ENCODE measurements at places on chromosomes 4 and X. TPM values are rescaled to one million over a fixed set of nuclear protein-coding genes. Genes with fewer than 3 reads are reported as not detected.

The PSAPL1 gene
- total RNA-seq = 0.15 TPM

The SYAP1 gene
- 51.9 TPM for total RNA-seq

The MAGIX gene
- 12.5 TPM for total RNA-seq

The PDE5A gene
- total RNA-seq = 8.1 TPM

The KLHL4 gene
- 1.0 TPM for total RNA-seq

The MAMLD1 gene
- 2.8 TPM for total RNA-seq

The TMEM35A gene
- total RNA-seq = not detected

The SMIM20 gene
- 27.0 TPM for total RNA-seq

The MAP9 gene
- 10.6 TPM for total RNA-seq

The FAAH2 gene
- total RNA-seq = 1.6 TPM

- DNase-seq = peak; percentile 80
- 0 out of 2 replicates have a peak overlapping the region, but pooled peaks have one; percentile 16 for H3K4me3 ChIP-seq
- H3K27me3 ChIP-seq = no peaks in the 10 kb centered on the region
- peak overlapping the region; percentile 92 for H3K27ac ChIP-seq
- peaks cover 12% of the 10 kb centered on the region for H3K4me1 ChIP-seq
Observed at GRCh38 chrX:118207831-118208453, 91.3 kb upstream of the KLHL13 start.

DNA sequence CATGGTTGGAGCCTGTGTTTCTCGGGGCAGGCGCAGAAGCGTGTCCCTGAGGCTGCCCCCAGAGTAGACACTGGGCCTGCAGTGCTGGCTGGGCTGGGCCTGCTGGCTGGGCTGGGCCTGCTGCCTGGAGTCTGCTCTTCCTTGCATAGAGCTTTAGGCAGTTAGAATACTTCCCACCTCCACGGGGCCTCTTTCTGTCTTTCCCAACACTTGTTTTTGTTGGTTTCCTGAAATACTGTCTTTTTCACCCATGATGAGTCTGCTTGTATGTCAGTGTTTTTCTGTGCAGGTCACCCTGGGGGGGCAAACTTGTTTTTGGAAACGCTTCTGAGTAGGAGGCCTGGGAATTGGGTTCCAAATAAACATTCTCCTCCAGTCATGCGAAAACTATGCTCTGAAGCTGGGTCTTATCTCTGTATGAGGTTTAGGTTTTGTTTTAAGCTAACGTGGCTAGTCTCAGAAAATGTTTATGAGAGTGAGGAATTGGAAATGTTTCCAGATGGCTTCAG lies 32.2 kb downstream of the TRMT44 start:
- no peak overlapping the region for H3K4me3 ChIP-seq
- no peaks in the 10 kb centered on the region for H3K4me1 ChIP-seq
- no peaks in the 10 kb centered on the region for H3K27me3 ChIP-seq
- no peak overlapping the region for H3K27ac ChIP-seq

GRCh38 chr4:8547912-8548730 lies 32.1 kb upstream of the GPR78 start:
- peak; percentile 77 for DNase-seq
- peak overlapping the region; percentile 98 for H3K27ac ChIP-seq
- H3K4me1 ChIP-seq = peaks cover 33% of the 10 kb centered on the region
- no peak overlapping the region for H3K4me3 ChIP-seq
- no peaks in the 10 kb centered on the region for H3K27me3 ChIP-seq
- H3K36me3 ChIP-seq = no peaks in the 10 kb centered on the region

DNA sequence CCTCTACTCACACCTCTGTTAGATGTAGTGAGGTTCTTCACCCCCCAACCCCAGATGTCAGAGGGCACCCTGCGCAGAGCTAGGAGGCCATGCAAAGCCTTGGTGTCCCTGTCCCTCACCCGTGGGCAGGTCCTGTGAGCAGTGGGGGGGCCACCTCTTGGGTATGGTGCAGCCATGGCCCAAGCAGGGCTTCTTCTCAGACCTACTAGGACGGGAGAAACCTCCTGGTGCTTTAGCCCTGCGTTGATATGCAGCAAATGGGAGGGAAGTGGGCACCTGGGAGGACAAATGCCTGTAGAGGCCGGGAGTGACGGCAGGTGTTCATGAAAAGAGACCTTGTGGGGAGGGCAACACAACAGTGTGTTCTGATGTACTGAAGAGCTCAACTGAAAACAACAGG lies 38.5 kb upstream of the MSANTD1 start:
- peaks cover 8% of the 10 kb centered on the region for H3K36me3 ChIP-seq
- H3K27ac ChIP-seq = no peak overlapping the region
- H3K4me1 ChIP-seq = no peaks in the 10 kb centered on the region
- H3K4me3 ChIP-seq = no peak overlapping the region

DNA sequence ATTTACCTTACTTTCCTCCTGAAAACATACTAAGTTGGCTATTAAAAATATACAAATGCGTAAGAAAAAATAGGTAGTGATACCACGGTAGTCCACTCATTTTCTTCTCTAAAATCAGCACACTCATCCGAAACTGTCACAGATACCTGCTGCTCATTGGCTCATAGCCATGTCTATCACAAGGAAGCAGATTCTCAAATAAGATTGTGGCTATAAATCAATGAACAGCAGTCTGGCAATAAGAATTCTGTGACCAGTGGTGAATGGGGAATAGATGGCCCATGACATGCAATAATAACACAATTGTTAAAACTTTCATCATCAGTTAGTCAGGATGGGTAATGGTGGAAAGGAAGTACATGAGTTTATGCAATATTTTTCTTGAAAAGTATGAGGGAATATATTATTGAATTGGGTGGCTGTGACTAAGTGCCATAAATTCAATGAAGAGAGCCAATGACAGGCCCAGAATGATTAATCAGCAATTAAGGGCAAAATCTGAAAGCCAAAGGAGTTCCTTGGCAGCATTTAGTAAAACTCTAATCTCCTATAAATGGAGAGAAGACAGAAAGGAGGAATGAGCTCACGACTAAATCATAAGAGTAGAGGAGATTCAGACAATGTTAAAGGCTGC lies 202.3 kb upstream of the NEIL3 start:
- H3K27me3 ChIP-seq = no peaks in the 10 kb centered on the region
- no peak overlapping the region for H3K27ac ChIP-seq
- H3K4me3 ChIP-seq = no peak overlapping the region
- H3K4me1 ChIP-seq = no peaks in the 10 kb centered on the region
- no peaks in the 10 kb centered on the region for H3K36me3 ChIP-seq

- H3K4me1 ChIP-seq = peaks cover 7% of the 10 kb centered on the region
- no peak overlapping the region for H3K27ac ChIP-seq
- no peaks in the 10 kb centered on the region for H3K36me3 ChIP-seq
Observed at GRCh38 chr4:65954416-65954815, 284.1 kb upstream of the EPHA5 start.

GRCh38 chrX:135531813-135532212 lies 11.4 kb downstream of the INTS6L start:
- H3K4me3 ChIP-seq = no peak overlapping the region
- H3K27ac ChIP-seq = no peak overlapping the region
- DNase-seq = peak; percentile 5
- no peaks in the 10 kb centered on the region for H3K27me3 ChIP-seq
- no peaks in the 10 kb centered on the region for H3K36me3 ChIP-seq

GRCh38 chr4:99414401-99414800 lies 20.7 kb downstream of the ADH7 start:
- DNase-seq = peak; percentile 78
- no peak overlapping the region for H3K4me3 ChIP-seq
- peak overlapping the region; percentile 39 for H3K27ac ChIP-seq
- no peaks in the 10 kb centered on the region for H3K36me3 ChIP-seq
- no peaks in the 10 kb centered on the region for H3K27me3 ChIP-seq

DNA sequence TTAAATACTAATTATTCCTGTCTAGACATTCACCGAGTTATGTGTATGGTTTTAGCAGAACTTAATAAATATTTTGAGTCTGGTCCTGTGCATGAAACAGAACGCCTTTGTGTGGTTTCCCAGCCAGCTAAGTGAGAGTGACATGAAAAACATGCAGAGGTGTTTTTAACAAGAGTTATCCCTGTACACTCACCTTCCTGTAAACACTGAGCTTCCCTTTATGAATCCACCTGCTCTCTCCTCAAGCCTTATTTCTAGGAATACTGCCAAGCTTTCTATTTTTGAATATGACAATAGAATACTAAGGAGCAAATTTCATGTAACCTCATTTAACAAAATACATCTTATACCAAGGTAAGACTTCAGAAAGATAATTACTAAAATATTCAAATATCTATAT lies 270.3 kb upstream of the CTSO start:
- no peak overlapping the region for H3K4me3 ChIP-seq
- DNase-seq = peak; percentile 56
- no peaks in the 10 kb centered on the region for H3K36me3 ChIP-seq

DNA sequence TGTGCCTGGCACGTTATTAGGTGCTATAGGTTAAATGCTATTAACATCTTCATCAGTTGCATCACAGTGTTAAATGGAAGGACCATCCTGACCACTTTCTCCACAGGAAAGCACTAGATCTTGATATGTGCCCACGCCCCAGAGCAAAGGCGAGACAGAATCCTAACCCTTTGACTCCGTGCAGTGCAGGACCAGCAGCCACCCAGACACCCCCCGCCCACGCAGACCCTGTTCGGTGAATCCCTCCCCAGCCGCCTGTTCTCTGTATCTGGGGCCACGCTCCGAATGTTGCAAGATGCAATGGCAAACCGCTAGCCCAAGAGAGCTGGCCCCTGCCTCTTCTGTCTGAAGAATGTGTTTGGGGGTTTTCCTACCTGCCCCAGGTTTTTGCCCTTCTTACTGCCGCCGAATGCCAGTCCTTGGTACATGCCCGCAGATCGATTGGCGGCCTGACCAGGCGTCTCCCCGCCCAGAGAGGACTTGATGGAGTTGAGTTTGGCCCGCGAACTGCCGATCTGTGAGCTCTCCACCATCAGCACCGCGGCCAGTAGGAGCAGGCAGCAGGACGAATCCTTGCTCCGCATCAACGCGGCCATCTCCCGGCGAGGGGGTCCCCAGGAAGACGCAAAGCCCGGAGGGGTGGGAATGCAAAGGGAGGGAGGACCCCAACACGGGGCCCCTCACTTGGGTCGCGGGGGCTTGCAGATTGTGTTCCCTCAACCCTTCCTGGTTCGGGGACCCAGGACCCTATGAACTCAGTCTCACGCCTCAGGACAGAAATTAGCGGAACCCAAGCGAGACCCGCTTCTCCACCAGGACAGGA lies 906 bp downstream of the DKK2 start:
- H3K27me3 ChIP-seq = peaks cover 60% of the 10 kb centered on the region
- H3K4me3 ChIP-seq = no peak overlapping the region
- H3K27ac ChIP-seq = no peak overlapping the region
- no peaks in the 10 kb centered on the region for H3K36me3 ChIP-seq
- H3K4me1 ChIP-seq = no peaks in the 10 kb centered on the region

DNA sequence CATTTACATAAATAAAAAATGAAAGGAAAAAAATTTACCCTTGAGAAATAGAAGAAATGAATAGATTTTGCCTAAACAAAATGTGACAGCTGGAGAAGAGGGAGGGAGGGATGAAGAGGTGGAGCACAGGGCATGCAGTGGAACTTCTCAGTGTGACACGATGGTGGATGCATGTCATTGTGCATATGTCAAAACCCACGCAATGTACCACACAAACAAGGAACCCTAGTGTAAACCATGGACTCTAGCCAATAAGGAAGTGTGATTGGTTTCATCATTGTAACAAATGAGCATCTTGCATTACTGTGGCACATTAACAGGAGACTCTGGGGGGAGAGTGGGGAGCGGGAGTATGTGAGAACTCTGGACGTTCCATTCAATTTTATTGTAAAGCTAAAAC lies 58.6 kb downstream of the GATB start:
- DNase-seq = no peak
- no peaks in the 10 kb centered on the region for H3K4me1 ChIP-seq
- H3K27me3 ChIP-seq = no peaks in the 10 kb centered on the region
- H3K27ac ChIP-seq = no peak overlapping the region

GRCh38 chr4:94426783-94427182 lies 25.0 kb upstream of the PDLIM5 start:
- no peaks in the 10 kb centered on the region for H3K27me3 ChIP-seq
- peaks cover 3% of the 10 kb centered on the region for H3K4me1 ChIP-seq
- no peak overlapping the region for H3K4me3 ChIP-seq
- no peak for DNase-seq

DNA sequence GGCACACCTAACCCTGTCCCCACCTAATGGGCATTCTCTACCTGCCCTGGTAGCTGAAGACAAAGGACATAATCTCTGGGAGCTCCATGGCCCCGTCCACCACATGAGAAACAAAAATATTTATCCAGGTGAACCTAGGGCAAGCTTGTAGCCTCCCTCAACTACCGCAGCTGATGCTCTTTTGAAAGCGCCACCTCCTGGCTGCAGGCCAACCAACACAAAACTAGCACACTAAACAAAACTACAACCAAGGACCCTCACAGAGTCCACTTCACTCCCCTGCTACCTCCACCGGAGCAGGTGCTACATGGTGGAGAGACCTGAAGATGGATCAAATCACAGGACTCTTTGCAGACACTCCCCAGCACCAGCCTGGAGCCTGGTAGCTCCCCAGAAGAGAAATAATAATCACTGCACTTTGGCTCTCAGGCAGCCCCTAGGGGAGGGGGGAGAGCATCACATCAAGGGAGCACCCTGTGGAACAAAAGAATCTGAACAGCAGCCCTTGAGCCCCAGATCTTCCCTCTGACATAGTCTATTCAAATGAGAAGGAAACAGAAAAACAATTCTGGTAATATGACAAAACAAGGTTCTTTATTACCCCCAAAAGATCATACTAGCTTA lies 111.3 kb upstream of the ATP8A1 start:
- no peak overlapping the region for H3K27ac ChIP-seq
- DNase-seq = no peak
- no peaks in the 10 kb centered on the region for H3K27me3 ChIP-seq
- no peaks in the 10 kb centered on the region for H3K36me3 ChIP-seq

- no peaks in the 10 kb centered on the region for H3K36me3 ChIP-seq
- no peak overlapping the region for H3K4me3 ChIP-seq
Observed at GRCh38 chrX:15430076-15430475, 45.9 kb upstream of the VEGFD start.

DNA sequence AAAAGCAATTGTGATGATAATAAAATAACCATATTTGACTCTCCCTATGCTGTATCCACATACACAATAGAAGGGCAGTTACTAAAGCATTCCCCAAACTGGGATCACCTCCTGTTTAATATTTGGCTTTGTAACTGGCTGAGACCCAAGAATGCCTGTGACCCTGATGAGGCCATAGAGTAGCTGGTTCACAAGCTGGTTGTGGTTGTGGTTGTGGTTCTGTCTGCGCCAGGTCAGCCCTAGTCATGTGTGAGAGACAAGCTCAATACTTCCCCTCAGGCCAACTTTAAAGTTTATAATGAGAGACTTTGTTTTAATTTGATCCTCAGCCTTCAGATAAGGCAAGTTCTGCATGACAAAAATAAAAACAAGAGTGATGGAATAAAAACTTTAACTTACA lies 209.9 kb downstream of the PARM1 start:
- H3K36me3 ChIP-seq = no peaks in the 10 kb centered on the region
- H3K4me3 ChIP-seq = no peak overlapping the region
- H3K4me1 ChIP-seq = peaks cover 20% of the 10 kb centered on the region
- DNase-seq = peak; percentile 83
- peak overlapping the region; percentile 92 for H3K27ac ChIP-seq

DNA sequence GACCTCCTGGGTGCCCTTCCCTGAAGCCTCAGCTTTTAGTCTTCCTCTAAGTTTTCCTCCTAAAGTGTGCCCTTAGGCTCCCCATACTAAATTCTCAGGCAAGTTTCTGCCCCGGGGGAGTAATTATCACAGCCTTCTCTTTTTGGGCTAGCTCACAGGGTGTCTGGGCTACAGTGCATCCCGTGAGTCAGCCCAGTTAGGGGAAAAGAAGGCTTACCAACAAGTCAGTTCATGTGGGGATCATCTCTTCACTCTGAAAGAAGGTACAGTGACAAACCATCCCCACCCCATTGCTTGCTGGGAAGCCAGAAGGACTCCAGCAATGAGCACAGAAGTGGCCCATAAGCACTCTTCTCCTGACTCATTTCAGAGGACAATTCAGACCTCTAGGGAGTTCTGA lies 134.7 kb upstream of the FAM9C start:
- no peak overlapping the region for H3K4me3 ChIP-seq
- H3K27ac ChIP-seq = no peak overlapping the region
- peaks cover 21% of the 10 kb centered on the region for H3K4me1 ChIP-seq
- no peak for DNase-seq
